H1 (cell line): ENCODE measurements at places on chromosomes 1 and 21. TPM values are rescaled to one million over a fixed set of nuclear protein-coding genes. Genes with fewer than 3 reads are reported as not detected.

DNA sequence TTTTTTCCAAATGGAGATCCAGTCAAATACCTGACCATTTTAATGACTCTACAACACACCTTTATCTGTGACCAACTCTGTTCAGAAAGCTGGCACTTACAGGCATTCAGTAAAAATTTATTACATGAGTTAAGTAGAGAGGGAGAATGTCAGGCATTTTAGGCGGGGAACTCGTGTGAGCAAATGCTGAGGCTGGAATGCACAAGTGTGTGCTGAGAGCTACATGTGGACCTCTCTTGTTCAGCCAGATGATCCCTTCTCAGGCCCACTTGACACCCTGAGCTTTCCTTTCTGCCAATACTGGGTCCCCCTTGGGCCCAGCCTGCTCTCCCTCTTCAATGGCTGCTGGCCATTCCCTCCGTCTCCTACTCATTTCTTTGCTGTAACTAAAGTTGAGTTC, 11.7 kb downstream of the PPIH start:
- no peak for DNase-seq

GRCh38 chr1:11256299-11256698, 6.1 kb downstream of the MTOR start:
- no peak for DNase-seq

- DNase-seq, result no peak
Observed at GRCh38 chr1:116127123-116127847, 16.1 kb downstream of the MAB21L3 start.

DNA sequence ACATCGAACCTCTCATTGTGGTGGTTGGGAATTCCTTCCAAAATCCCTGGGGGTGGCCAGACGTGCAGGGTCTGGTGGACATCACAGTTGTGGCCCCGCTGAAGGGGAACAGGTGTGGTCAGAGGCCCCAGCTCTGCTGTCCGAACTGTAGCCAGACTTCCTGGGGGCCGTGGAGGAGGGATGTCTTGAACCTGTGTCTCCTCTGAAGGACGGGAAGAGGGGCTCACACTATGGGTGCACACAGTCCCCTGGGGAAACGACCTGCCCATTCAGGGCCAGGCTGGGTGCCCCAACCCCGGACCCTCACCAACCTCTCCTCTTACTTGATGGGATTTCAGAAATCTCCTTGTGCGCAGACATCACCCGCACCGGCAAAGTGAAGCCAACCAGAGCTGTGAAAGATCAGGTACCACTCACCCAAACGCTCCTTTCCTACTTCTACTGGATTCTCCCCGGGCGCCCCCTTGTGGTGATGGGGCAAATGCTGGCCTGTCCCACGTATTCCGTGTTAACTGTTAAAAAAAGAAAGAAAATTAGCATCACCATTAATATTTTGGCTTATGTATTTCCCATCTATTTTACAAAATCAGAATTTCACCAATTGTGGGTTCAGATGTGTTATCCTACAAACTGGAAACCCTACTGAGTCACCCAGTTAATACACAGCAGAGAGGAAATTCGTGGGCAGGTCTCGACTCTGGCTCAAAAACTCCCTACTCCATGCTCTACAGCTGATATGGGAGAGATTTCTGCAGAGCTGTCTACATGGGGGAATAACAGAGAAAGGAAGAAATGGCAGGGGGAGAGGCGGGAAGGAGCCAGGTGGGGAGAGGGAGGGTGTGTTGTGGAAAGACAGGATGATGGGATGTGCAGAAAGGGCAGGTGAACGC, 28.1 kb downstream of the PADI4 start:
- DNase-seq, result peak; percentile 96

- DNase-seq, result no peak
Observed at GRCh38 chr1:212341090-212341489, 55.9 kb downstream of the PPP2R5A start.

Gene CROCC
- total RNA-seq, result 39.5 and 42.3 TPM in 2 replicates

Gene ALG14
- total RNA-seq, result 1.3 TPM in 2 replicates

Gene SPSB1
- total RNA-seq, result 4.0 and 5.3 TPM in 2 replicates
